ENCODE measurements at places on chromosomes 6 and 20. TPM values are rescaled to one million over a fixed set of nuclear protein-coding genes. Genes with fewer than 3 reads are reported as not detected.

EHMT2 gene
- polyA plus RNA-seq: 51.2 TPM

PNRC1 gene
- 7.6 TPM for polyA plus RNA-seq

SSTR4 gene
- not detected for polyA plus RNA-seq

HLA-DMB gene
- 0.19 TPM for polyA plus RNA-seq

MAP7 gene
- polyA plus RNA-seq: 0.19 TPM

NKAIN2 gene
- not detected for polyA plus RNA-seq

TNNC2 gene
- polyA plus RNA-seq: 0.53 TPM

MANEA gene
- 3.9 TPM for polyA plus RNA-seq

LRFN2 gene
- polyA plus RNA-seq: not detected

PGC gene
- polyA plus RNA-seq: not detected

FARS2 gene
- polyA plus RNA-seq: 10.7 TPM

ARHGAP18 gene
- polyA plus RNA-seq: 5.0 TPM

PTCRA gene
- polyA plus RNA-seq: not detected

CENPQ gene
- polyA plus RNA-seq: 3.7 TPM

GSTA4 gene
- 35.6 TPM for polyA plus RNA-seq

MAS1 gene
- not detected for polyA plus RNA-seq

HEY2 gene
- polyA plus RNA-seq: not detected

CENPB gene
- polyA plus RNA-seq: 45.7 TPM

SLC32A1 gene
- not detected for polyA plus RNA-seq

RAET1G gene
- 4.2 TPM for polyA plus RNA-seq

CCR6 gene
- polyA plus RNA-seq: not detected

HLA-DOB gene
- 1.6 TPM for polyA plus RNA-seq

KIZ gene
- 9.9 TPM for polyA plus RNA-seq

ZNF391 gene
- 0.20 TPM for polyA plus RNA-seq

TAGAP gene
- polyA plus RNA-seq: not detected

ACOT13 gene
- polyA plus RNA-seq: 25.7 TPM

TENT5A gene
- polyA plus RNA-seq: 3.5 TPM

LY6G6C gene
- polyA plus RNA-seq: not detected

MYCT1 gene
- 0.79 TPM for polyA plus RNA-seq

OSBPL2 gene
- 19.3 TPM for polyA plus RNA-seq

LKAAEAR1 gene
- 0.16 TPM for polyA plus RNA-seq

SESN1 gene
- 8.0 TPM for polyA plus RNA-seq

SOX18 gene
- polyA plus RNA-seq: not detected

PARD6B gene
- polyA plus RNA-seq: 0.14 TPM

BPIFB1 gene
- not detected for polyA plus RNA-seq

GLP1R gene
- polyA plus RNA-seq: not detected

SDCBP2 gene
- 1.3 TPM for polyA plus RNA-seq

TINAG gene
- polyA plus RNA-seq: not detected

MYH7B gene
- 0.09 TPM for polyA plus RNA-seq

AHI1 gene
- 9.5 TPM for polyA plus RNA-seq

WFDC12 gene
- polyA plus RNA-seq: not detected

IRF4 gene
- not detected for polyA plus RNA-seq

ARFGAP1 gene
- 194 TPM for polyA plus RNA-seq

EFCAB8 gene
- not detected for polyA plus RNA-seq

BMP2 gene
- 0.29 TPM for polyA plus RNA-seq

POU5F1 gene
- not detected for polyA plus RNA-seq
